ENCODE measurements at places on chromosomes 2 and 18.

DNA sequence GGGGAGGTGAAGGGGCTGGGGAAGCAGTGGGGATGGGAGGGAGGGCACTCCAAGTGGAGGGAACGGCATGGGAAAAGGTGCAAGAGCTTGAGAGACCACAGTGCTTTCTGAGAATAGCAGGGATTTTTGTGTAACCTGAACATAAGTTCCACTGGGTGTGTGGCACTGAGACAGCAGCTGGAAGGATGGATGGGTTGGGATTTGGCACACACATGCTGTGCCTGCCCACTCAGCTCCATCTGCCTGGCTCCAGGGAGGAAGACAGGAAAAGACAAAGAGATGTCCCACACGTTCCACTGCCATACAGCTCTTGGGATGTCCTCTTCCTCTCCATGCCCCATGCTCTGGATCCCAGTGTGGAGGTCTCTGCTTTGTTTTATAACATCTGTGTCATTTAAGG, 114.1 kb upstream of the TEX51 start:
- no peak for DNase-seq

DNA sequence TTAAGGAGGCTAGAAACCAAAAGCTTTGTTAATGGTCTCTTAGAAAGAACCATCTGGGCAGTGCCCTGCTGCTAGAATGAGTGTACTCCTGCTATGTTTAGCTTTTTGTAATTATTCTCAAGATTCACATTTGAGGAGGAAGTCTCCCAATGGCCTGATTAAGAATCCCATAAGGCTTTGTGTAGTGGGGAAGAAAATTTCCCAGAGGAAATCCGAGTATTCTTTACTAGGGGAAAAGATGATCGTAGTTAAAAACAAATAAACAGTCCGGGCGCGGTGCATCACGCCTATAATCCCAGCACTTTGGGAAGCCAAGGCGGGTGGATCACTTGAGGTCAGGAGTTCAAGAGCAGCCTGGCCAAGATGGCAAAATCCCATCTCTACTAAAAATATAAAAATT, 117.9 kb downstream of the PTRHD1 start:
- DNase-seq: no peak

DNA sequence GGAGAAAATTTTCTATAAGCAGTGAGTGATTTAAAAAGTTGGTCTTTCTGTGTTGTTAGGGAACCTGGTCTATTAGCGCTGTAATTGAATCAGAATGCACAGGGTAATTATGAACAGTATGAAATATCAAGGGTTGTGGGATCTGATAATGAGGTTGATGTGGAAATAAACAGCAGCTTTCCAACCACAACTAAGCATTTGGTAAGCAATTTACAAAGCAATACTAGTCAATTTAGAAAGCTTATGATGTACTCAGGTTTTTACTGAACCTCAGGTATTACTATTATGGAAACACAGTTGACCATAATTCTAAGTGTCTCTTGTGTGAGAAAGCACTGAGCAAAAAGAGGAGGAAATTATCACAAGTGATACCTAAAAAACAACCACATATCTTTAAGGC, 11.0 kb upstream of the SMCHD1 start:
- no peak for DNase-seq

DNA sequence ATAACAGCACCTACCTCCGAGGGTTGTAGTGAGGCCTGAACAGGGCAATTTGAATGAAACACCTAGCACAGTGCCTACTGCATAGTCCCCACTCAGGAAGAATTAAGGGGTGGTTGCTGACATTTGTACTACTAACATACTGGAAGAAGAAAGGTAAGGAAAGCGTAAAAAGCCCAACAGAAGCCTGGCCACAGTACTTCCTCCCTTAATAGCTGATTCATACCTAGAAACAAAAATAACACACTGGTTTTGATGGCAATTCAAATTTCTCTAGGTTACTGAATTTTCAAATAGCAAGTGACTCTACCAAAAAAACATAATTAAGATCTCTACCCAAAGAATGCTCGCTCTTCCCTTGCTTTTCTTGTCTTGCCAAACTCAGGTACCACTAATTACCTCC, 16.2 kb downstream of the SUCLG1 start:
- DNase-seq: no peak

- no peak for DNase-seq
Observed at GRCh38 chr18:24187689-24188088, 48.8 kb downstream of the CABYR start.

- DNase-seq: peak; percentile 16
Observed at GRCh38 chr2:28869494-28870145, 489 bp downstream of the TRMT61B start.

- no peak for DNase-seq
Observed at GRCh38 chr2:101234169-101234938, 18.3 kb upstream of the CNOT11 start.

GRCh38 chr2:105643405-105644173, 101.1 kb upstream of the NCK2 start:
- DNase-seq: no peak

- DNase-seq: no peak
Observed at GRCh38 chr2:150640039-150640438, 152.6 kb upstream of the RND3 start.

GRCh38 chr2:102417946-102418345, 5.0 kb upstream of the IL18RAP start:
- DNase-seq: no peak

GRCh38 chr2:191298306-191298705, 53.1 kb downstream of the MYO1B start:
- no peak for DNase-seq

All from stimulated activated CD4-positive, alpha-beta T cell treated with anti-CD3 and anti-CD28 coated beads, Interleukin-1b, Interleukin-23, amount 100 ng/mL, for 48 hours (primary cell).